SK-N-SH (cell line): ENCODE measurements at places on chromosomes 2 and 18. TPM values are rescaled to one million over a fixed set of nuclear protein-coding genes. Genes with fewer than 3 reads are reported as not detected.

DNA sequence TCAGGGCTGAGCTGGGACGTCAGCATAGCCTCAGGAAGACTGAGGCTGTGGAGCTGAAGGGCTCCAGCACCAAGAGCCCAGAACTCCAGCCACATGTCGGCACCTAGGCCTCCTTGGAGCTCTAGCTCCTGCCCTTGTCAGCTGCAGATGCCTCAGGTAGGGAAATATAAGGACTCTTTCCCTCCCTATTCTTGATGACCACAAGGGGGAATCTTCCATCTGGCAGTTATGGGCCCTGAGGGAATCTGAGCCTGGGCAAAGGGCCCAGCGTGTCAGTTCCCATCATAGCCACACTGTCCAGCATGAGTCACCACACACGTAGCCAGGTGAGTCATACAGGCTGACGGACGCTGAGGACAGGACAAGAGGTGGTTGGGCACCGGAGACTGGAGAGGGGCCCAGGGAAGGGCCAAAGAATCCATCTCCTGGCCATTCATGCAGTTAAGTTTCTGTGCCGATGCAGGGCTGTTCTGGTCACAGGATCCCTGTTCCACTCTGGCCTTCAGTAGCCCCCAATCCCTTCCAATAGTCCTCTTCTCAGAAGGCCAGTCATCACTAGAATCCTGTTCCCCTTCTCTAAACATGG lies 1.8 kb downstream of the MPV17 start:
- DNase-seq = peak; percentile 66
- H3K27ac ChIP-seq = peak overlapping the region; percentile 98
- H3K4me3 ChIP-seq = no peak overlapping the region; the same call in 1 of the 2 replicates
- no peaks in the 10 kb centered on the region for H3K27me3 ChIP-seq

- H3K4me1 ChIP-seq = peaks cover 12% of the 10 kb centered on the region; the same call in 1 of the 2 replicates
- no peaks in the 10 kb centered on the region for H3K27me3 ChIP-seq
- H3K27ac ChIP-seq = no peak overlapping the region
- H3K4me3 ChIP-seq = no peak overlapping the region
- no peak for DNase-seq
- peaks cover 68% of the 10 kb centered on the region for H3K36me3 ChIP-seq
These were observed 249.9 kb upstream of the RASGRP3 start for GRCh38 chr2:33226546-33226945.

GRCh38 chr2:228016402-228016801 lies 145.0 kb downstream of the DAW1 start:
- no peaks in the 10 kb centered on the region for H3K27me3 ChIP-seq
- no peak for DNase-seq
- no peaks in the 10 kb centered on the region for H3K4me1 ChIP-seq
- H3K27ac ChIP-seq = no peak overlapping the region
- H3K36me3 ChIP-seq = no peaks in the 10 kb centered on the region

GRCh38 chr2:176234156-176234555 lies 35.1 kb upstream of the MTX2 start:
- no peaks in the 10 kb centered on the region for H3K27me3 ChIP-seq
- H3K4me3 ChIP-seq = no peak overlapping the region
- H3K4me1 ChIP-seq = no peaks in the 10 kb centered on the region
- H3K27ac ChIP-seq = no peak overlapping the region

GRCh38 chr2:160105366-160105765 lies 43.0 kb upstream of the PLA2R1 start:
- no peaks in the 10 kb centered on the region for H3K36me3 ChIP-seq
- H3K4me1 ChIP-seq = peaks cover 2% of the 10 kb centered on the region
- DNase-seq = no peak
- no peak overlapping the region for H3K27ac ChIP-seq
- H3K4me3 ChIP-seq = no peak overlapping the region

DNA sequence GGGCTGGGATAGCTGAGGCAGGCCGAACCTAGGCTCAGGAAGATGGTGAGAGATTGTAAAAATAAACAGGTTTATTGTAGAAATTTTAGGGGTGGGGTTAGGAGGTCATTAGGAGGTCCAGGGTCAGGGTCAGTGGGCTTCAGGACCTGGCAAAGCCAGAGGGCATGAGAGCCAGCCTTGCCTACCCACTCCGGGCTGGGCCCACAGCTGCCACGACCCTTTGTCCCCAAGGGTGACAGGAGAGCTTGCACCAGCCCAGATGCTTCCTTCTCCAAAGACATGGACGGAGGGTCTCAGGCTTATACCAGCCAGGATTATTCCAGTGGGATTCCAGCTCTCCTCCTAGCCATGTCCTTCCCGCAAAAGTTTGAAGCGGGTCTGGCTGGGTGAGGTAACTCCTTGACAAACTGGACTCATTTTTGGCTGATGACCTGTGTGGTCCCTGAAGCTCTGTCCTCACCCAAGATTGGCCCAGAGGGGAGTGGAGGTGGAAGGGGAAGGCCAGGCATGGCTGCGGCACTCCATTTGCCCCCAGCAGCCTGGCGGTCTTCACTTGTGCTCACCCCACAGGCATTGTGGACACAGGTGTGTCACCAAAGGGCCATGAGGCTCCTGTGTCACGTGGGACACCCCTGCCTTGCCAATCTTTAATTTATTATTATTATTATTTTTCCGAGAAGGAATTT lies 23.8 kb upstream of the ATOH8 start:
- peaks cover 6% of the 10 kb centered on the region; the same call in 1 of the 2 replicates for H3K4me1 ChIP-seq
- no peak overlapping the region for H3K4me3 ChIP-seq
- no peak overlapping the region for H3K27ac ChIP-seq

- no peak overlapping the region for H3K4me3 ChIP-seq
- no peak overlapping the region for H3K27ac ChIP-seq
- peaks cover 12% of the 10 kb centered on the region; the same call in 1 of the 2 replicates for H3K36me3 ChIP-seq
- DNase-seq = no peak
These were observed 6.2 kb downstream of the INSIG2 start for GRCh38 chr2:118094503-118094902.

DNA sequence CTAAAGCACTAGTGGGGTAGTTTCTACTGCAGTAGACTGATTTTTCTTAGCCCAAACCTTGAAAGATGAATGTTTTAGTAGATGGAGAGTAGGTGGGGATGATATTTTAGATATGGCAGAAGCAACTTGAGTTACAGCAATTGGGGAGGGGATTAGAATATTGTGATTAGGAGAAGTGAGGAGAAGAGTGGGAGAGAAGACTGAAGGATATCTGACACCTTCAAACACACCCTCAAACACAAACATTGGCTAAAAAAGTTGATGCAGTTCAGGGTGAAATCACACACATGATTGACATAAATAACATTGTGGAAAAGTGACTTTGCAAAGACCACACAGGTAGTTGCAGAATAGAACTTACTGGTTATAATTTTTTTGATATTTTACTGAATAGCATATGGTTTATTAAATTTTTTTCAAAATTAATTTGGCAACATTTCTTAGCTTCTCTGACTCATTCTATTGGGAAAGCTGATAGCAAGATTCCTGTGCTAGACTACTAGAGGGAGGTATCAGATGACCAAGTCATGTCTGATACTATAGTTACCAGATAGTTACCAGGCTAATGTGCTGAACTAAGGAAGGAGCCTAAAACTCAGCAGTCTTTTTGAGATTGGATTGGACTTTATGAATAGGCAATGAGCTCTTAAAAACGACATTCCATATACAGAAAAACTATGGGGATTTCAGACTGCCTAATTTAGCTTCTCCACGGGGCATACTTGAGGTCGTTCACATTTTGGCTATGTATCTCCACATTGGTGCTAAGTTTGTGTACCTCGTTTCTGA lies 73.0 kb downstream of the ACTR3 start:
- peak overlapping the region; percentile 47; the same call in 1 of the 2 replicates for H3K27ac ChIP-seq
- H3K4me3 ChIP-seq = no peak overlapping the region
- no peaks in the 10 kb centered on the region for H3K27me3 ChIP-seq

DNA sequence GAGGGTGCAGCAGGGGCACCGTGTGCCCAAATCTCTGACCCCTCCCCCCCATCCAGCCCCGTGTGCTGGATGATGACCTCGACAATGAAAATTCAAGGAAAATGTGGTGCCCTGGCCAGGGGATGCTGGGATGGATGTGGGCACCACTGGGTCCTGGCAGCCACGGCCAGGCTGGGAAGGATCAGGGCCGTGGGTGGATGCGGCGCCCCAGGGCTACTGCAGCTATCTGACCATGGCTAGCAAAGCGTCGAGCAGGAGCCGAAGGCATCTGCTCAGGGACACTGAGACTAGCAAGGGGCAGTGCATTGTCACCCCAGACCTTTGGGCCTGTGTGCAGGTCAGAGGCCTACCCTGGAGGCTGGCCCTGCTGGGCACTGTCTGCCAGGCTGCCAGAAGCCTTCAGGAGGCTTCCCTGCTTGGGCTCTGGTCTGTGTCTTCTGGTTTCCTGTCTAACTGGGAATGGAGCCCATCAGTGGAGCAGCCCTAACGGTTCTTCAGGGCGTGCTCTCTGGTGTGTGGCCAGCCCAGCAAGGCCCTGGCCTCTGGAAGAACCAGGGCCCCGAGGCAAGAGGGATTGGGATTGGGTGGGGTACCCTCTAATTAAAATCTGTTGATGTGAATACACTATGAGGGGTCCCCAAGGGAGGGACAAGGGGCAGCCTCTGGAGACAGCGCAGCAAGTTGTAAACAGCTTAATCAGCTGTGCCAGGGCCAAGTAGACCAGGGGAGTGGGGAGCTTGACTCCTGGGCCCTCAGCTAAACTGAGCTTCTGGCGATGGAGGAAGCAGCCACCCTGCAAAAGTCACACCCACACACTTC lies 98.0 kb downstream of the STPG4 start:
- no peaks in the 10 kb centered on the region for H3K27me3 ChIP-seq
- peak overlapping the region; percentile 99 for H3K27ac ChIP-seq
- DNase-seq = peak; percentile 83
- H3K4me1 ChIP-seq = peaks cover 75% of the 10 kb centered on the region
- H3K4me3 ChIP-seq = no peak overlapping the region
- H3K36me3 ChIP-seq = peaks cover 8% of the 10 kb centered on the region

GRCh38 chr2:135839713-135840112 lies 2.7 kb upstream of the LCT start:
- H3K4me3 ChIP-seq = no peak overlapping the region
- H3K4me1 ChIP-seq = peaks cover 11% of the 10 kb centered on the region; the same call in 1 of the 2 replicates
- no peaks in the 10 kb centered on the region for H3K27me3 ChIP-seq

GRCh38 chr2:38554973-38555595 lies 47.6 kb downstream of the HNRNPLL start:
- H3K27ac ChIP-seq = no peak overlapping the region
- peaks cover 23% of the 10 kb centered on the region for H3K36me3 ChIP-seq
- H3K27me3 ChIP-seq = no peaks in the 10 kb centered on the region

DNA sequence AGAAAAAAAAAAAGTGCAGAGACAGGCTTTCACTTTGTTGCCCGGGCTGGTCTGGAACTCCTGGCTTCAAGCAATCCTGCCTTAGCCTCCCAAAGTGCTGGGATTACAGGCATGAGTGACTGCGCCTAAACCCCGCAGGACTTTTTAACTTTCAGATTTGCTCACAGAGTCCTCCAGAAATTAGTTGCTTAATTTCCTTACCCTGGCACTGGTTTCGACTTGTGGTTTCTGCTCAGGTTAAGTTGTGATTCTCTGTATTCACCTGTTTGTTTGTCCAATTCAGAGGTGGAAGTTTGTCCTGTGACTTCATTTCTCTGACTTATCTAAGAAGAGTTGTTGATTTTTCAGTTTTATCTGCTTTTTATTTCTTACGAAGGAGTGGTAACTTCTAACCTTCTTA lies 238.1 kb downstream of the TMEM182 start:
- no peak for DNase-seq
- no peaks in the 10 kb centered on the region for H3K27me3 ChIP-seq
- no peak overlapping the region for H3K4me3 ChIP-seq
- no peaks in the 10 kb centered on the region for H3K4me1 ChIP-seq

DNA sequence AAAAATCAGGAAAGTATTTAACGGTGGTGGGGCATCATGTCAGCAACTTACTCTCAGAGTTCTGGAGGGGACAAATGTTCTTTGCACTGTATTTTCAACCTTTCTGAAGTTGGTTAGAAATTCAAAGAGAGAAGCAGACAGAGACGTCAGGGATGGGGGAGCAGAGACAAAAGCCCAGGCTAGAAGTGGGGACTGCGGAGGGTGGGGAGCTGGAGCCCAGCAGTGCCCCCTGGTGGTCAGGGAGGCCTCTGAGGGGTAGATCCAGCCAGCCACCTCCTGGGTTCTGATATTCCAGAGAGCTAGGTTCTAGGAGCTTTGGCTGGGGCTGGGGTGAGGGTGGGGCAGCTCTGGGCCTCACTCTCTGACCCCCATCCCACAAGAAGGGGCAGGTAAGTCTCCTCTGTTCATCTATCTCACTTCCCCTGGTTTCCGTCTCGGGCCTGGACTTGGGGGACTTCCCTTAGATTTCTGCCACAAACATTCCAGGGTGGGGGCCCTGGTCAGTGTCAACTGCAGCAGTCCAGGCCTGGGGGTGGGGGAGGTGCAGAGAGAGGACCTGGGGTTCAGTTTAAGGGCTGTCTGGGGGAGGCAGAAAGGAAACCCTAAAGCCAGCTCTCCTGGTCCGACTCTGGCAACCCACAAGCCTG lies 8.9 kb downstream of the TNS1 start:
- no peaks in the 10 kb centered on the region for H3K27me3 ChIP-seq
- H3K4me3 ChIP-seq = peak overlapping the region; percentile 38; the same call in 1 of the 2 replicates
- peak; percentile 85 for DNase-seq
- peaks cover 42% of the 10 kb centered on the region for H3K4me1 ChIP-seq

DNA sequence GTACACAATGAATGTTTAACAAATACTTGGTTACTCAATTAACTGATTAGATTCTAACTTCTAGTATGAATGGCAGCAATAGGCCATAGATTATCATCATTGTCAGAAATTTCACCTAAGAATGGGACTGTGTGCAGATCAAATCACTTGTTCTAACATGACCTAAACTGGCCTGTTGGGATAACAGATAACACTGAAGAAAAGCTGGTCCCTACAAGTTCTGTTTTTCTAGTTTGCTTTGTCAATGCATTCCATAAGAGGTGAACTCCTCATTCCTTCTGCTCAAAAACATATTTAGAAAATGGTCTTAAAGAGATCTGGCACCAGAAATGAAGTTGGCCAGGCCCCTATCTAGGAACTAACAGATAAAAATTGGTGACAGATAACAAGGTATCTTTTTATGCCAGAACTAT lies 175.4 kb downstream of the THADA start:
- H3K27me3 ChIP-seq = no peaks in the 10 kb centered on the region
- no peak for DNase-seq
- no peak overlapping the region for H3K4me3 ChIP-seq
- H3K36me3 ChIP-seq = peaks cover 4% of the 10 kb centered on the region
- peaks cover 44% of the 10 kb centered on the region for H3K4me1 ChIP-seq
- no peak overlapping the region for H3K27ac ChIP-seq

Gene CYP27C1
- polyA plus RNA-seq = 0.03 TPM in 1 of 2 replicates, not detected in the other

Gene ESPNL
- 0.03 and 0.05 TPM in 2 replicates for polyA plus RNA-seq

Gene SH3BP4
- 27.7 and 32.9 TPM in 2 replicates for polyA plus RNA-seq

Gene CCDC74B
- 14.5 and 16.2 TPM in 2 replicates for polyA plus RNA-seq

Gene ZEB2
- polyA plus RNA-seq = 16.3 and 20.5 TPM in 2 replicates

Gene HAAO
- polyA plus RNA-seq = not detected in 2 replicates

Gene ITPRIPL1
- 4.3 and 5.0 TPM in 2 replicates for polyA plus RNA-seq

Gene MC2R
- not detected in 2 replicates for polyA plus RNA-seq

Gene ZNF397
- 4.8 and 7.4 TPM in 2 replicates for polyA plus RNA-seq

Gene TUBB8B
- polyA plus RNA-seq = not detected in 2 replicates

Gene EGR4
- 0.02 TPM in 1 of 2 replicates, not detected in the other for polyA plus RNA-seq

Gene GAL3ST2
- polyA plus RNA-seq = 0.10 and 0.15 TPM in 2 replicates

Gene SERPINB12
- not detected in 2 replicates for polyA plus RNA-seq
